ENCODE measurements at places on chromosomes 3 and 15.
A peak's percentile ranks its signal among the peaks of the same experiment; 100 is the strongest.

GRCh38 chr15:25812073-25812472, 51.1 kb downstream of the ATP10A start:
- DNase-seq, result no peak

DNA sequence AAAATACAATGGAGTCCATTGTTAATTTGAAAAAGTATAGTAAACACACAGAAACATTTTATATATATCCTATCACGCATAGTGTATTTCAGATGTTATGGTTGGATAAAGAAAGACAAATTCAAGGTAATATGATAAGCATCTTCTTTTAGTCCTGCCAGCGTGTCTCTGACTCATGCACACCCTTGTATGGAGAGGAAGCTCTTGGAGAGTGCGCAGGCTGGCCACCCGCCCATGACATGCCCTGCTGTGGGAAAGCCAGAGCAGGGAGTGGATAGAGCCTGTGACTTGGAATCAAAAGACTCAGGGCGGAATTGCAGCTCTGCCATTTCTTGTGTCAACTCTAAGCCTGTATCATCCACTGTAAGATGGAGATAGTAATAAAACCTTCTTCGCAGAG, 23.0 kb upstream of the COPG1 start:
- DNase-seq, result peak; percentile 98

DNA sequence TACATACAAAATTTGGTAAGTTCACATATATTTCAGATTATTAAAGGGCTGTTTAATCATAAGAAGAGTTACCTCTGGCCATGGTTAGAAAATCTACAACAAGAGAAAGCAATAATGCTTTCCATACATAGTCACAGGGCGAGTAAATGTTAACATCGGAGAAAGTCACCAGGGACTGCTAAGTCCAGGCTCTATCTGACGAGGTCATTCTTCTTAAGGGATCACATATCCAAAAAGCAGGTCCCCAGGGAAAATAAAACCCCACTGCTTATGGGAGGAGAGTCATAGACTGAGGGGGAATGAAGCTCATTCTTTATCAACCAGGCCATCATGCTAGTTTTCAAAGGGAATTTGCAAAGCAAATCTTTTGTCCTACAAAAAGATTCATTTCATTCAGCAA, 3.1 kb downstream of the PCYT1A start:
- peak; percentile 70 for DNase-seq

- DNase-seq, result no peak
Observed at GRCh38 chr3:154969366-154969765, 110.8 kb upstream of the MME start.

- no peak for DNase-seq
Observed at GRCh38 chr3:111823341-111823855, 35.7 kb upstream of the PHLDB2 start.

DNA sequence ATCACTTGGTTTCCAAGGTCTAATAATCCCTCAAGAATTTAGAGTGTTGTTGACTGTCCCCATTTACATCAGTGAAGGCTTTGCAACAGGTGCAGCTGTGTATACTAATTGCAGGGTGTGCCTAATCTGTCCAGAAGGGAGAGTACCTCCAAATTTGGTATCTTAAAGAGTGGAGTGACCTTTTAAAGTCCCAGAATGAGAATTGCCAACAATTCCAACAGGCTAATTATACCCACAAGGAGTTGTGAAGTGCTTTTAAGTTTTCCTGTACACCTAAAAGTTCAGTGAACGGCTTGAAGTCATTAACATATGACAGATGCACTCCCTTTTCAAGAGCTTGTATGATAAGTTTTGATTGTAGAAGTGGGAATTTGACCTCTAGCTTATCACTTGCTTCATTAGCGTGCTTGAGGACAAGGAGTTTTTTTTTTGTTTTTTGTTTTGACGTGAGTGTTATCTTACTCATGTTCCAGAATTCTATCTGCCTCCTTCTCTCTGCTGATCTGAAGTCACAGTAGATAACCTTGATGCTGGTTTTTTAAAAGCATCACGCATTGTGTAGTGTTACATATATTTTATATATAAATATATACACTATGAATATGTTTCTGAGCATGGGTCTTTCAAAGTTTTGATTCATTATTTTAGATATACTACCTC, 26.3 kb downstream of the CDIN1 start:
- no peak for DNase-seq

DNA sequence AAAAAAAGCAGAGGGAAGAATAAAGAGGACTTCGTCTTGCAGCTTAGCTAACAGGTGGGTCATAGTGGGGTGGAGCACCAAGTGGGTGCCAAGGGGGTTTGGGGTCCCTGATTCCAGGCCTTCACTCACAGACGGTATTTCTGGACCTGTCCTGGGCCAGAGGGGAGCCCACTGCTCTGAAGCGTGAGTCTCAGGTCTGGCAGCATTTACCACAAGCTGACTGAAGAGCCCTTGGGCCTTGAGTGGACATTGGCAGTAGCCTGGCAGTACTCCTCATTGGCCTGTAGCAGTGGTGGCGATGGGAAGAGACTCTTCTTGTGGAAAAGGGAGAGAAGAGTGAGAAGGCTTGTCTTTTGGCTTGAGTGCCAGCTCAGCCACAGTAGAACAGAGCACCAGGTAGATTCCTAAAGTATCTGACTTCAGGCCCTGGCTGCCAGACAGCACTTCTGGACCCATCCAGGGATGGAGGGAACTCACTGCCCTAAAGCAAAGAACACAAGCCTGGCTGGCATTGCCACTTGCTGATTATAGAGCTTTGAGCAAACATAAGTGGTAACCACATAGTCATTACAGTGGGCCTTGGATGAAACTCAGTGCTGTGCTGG, 72.9 kb downstream of the GLDN start:
- no peak for DNase-seq

- DNase-seq, result peak; percentile 5
Observed at GRCh38 chr3:20055020-20055775, 15.0 kb downstream of the KAT2B start.

- DNase-seq, result no peak
Observed at GRCh38 chr3:14130230-14130629, 5.4 kb downstream of the TMEM43 start.

DNA sequence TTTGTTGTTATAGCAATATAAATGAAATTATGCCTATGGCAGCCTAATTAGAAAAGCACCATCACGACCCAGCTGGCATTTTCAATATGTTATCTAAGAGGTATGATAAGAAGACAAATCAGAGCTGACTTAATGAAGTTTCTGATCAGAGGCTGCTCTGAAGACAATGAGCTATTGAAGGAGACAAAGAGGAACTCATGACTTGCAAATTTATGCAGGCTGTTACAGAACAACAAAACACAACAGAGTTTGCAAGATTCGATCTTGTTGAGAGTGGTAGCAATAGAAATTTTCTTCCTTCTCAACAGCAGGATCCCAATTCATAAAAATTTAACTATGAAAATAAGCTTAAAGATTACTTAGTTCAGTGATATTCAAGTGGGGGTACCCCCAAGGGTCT, 7.7 kb downstream of the CCDC54 start:
- DNase-seq, result no peak

DNA sequence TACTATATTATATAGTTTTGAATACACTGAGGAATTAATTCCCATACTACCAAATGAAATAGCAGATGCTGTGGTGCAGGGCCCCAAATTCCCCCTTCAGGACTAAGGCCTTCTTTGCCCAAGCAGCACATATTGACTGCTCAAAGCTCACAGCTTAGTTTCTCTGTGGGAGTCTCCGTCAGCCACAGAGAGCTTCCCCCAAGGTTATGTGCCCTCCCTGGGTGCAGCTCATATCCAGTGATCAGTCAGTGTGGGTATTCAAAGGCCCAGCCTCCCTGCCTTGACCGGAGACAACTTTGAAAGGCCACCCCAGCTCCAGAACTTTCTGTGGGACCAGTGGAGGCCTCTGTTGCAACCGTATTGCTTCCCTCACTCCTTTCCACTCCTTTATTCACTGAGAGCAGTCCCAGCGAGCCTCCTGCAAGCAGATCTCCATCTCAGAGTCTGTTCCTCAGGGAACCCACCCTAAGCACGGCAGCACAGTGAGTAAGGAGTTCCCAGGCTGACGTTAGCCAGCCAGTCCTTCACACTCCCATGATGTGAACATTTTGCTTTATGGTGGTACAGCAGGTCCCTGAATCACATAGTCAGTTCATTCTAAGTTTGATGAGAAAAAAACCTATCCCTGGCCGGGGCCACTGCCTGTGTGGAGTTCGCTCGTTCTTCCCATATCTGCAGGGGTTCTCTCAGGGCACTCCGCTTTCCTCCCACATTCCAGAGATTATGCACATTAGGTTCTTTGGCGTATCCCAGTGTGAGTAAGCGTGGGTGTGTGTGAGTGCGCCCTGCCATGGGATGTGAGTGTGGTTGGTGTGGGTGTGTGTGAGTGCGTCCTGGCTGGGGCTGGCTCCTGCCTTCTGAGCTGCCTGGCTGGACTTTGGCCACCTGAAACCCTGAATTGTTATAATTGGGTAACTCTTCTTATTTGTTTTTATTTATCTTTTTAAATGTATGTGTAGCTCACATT, 64.4 kb upstream of the PPARG start:
- DNase-seq, result no peak

- DNase-seq, result no peak
Observed at GRCh38 chr3:151772825-151773480, 39.2 kb downstream of the AADACL2 start.

GRCh38 chr15:27042646-27043045, 71.7 kb downstream of the GABRG3 start:
- no peak for DNase-seq

DNA sequence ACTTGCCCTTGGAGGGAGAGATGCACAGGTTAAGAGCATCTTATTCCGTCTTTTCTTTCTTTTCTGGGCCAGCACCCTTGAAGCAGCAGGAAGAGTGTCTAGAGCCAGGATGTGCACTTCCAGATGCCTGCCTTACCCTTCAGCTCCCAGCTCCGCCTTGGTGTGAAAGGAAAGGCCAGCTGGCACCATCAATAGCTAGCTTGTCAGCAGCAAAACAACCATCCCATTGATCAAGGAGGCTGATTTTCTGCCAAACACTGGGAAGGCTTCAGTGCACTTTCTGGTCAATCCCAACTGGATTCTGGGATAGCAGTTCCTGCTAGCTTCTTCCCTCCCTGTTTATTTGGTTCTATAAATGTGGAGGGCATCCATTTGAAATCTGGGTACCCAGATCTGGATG, 110.9 kb upstream of the GALNT15 start:
- DNase-seq, result no peak

DNA sequence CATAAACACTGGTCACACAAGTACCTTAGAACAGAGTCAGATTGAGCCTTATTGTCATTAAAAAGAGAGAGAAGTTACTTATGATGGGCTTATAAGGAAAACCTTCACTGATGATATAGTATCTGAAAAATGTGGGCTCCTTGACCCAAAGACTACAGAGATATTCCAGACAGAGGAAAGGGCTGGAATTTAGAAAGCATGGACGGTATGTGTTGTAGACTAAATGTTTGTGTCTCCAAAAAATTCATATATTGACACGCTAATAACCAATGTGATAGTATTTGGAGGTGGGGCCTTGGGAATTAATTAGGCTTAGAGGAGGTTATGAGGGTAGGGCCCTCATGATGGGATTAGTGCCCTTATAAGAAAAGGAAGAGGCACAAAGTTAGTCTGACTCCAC, 61.0 kb upstream of the DAZL start:
- no peak for DNase-seq

DNA sequence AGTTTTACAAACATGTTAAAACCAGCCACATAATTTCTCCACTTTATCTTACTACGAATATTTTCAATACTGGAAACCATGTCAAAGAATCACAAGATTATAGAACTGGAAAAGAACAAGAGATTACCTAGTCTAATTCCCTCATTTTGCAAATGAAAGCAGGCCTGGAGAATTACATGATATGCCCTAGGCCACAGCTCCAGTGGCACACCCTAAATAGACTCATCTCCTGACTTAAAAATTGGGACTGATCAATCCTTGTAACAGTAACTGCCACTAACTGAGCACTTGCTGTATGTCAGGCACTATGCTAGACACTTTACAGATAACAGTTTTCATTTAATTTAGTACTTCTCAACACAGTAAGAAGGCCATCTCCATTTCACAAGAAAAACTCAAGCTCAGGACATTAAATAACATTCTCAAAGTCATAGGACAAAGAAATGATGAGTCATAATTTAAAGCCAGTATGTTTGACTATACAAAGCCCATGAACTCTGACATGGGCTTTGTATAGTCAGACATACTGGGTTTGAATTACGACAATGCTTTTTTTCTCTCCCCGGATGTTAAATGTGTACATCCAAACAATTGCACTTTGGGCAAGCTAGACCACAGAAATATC, 9.4 kb downstream of the IGSF11 start:
- DNase-seq, result no peak

DNA sequence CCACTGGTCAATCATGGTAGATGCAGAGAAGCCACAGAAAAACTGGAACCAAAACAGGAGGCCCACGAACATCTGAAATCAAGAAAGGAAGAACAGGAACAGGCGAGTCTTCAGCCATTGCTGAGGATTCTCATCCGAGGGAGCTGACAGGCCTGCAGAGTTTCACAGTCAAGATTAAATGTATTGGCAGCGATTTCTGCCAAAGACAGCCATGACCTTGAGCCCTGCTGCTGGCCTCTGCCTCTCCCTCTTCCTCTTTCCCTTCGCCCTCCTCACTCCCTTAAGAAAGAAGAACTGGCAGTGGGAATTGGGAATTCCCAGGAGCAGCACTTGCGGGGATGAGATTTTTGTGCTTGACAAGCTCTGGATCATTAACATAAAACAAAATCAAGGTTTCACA, 179.7 kb downstream of the ATP10A start:
- no peak for DNase-seq

GRCh38 chr3:42822828-42823227, 13.6 kb downstream of the ACKR2 start:
- DNase-seq, result no peak

DNA sequence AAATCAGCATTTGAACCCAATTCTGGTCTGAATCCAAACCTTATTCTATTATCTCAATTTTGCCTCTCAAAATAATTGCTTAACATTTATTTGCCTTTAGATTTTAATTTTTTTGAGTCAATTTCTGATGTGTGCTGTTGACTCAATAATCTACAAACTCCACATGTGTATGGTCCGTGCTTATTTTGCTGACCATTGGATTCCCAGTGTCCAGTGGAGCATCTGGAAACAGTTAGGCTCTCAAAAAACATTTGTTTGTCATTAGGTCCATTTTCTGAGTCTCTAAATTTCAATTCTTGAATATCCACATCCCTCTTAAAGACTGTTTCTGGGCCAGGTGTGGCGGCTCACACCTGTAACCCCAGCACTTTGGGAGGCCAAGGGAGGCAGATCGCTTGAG, 19.2 kb upstream of the MYZAP start:
- DNase-seq, result peak; percentile 55

DNA sequence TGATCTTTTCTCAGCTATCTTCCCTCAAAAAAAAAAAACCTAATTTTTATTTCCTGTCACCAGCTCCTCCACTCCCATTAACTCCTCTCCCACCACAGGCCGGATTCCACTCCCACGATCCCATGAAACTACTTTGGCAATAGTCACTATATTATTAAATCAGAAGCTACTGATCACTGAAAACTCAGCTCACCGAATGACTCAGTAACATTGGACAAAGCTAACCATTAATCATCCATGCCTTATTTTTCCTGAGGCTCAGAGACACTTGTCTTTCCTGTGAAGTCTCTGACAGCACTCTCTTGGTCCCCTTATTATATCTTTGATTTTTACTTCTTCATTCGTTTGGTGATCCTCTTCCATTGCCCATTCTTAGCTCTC, 260.2 kb downstream of the CGGBP1 start:
- DNase-seq, result peak; percentile 35

GRCh38 chr15:44307712-44308111, 19.2 kb downstream of the GOLM2 start:
- no peak for DNase-seq

GRCh38 chr3:72888546-72889309, 882 bp downstream of the GXYLT2 start:
- DNase-seq, result peak; percentile 14

- DNase-seq, result peak; percentile 52
Observed at GRCh38 chr3:73719413-73719851, 94.7 kb upstream of the PDZRN3 start.

Measured in GM23248 (cell line).